ENCODE measurements at places on chromosomes 3 and 15.

GRCh38 chr3:157063926-157064325 is 96.0 kb downstream of the CCNL1 start:
- no peak for DNase-seq

DNA sequence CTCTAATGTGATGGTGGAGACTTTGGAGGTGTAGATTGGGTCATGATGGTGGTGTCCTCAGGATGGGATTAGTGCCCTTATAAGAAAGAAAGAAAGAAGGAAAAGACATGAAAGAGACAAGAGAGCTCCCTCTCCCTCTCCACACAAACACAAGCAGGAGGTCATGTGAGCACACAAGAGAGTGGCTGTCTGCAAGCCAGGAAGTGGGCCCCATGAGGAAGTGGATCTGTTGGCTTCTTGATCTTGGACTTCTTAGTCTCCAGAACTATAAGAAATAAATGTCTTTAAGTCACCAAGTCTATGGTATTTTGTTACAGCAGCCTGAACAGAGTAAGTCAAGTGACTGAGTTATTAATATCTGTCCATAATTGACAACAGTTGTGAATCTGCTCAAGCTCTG is 17.1 kb downstream of the IQCB1 start:
- DNase-seq = no peak

GRCh38 chr3:145815707-145816413 is 345.1 kb downstream of the PLOD2 start:
- DNase-seq = no peak

DNA sequence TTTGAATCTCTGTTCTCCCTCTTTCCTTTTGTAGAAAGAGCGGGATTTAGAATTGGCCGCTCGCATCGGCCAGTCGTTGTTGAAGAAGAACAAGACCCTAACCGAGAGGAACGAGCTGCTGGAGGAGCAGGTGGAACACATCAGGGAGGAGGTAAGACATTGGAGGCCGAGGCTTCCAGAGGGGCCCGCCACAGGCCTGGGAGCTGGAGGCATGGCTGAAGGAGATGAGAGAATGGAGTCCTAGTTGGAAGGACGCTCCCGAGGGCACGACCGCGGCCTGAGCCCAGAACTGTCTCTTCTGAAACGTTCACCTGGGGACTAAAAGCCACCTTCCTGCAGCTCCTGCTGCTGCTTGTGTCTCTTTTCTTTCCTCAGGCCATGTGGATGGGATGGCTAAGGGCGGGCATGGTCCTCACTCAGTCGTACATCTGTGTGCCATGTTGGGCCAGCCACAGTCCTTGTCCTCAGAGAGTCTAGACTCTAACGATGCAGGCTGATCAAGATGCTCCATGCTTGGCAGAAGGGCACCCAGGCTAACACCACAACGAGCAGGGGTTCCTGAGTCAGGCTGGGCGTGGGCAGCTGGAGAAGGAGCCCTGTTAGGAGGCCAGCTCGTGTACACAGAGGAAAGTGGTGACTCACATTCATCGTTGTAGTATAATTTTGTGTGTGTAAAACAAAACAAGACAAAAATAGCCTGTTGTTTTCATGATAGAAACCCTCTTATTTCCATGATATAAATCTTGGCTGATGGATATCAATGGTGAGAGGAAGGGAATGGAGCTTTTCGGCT is 81.1 kb downstream of the CCK start:
- DNase-seq = no peak

DNA sequence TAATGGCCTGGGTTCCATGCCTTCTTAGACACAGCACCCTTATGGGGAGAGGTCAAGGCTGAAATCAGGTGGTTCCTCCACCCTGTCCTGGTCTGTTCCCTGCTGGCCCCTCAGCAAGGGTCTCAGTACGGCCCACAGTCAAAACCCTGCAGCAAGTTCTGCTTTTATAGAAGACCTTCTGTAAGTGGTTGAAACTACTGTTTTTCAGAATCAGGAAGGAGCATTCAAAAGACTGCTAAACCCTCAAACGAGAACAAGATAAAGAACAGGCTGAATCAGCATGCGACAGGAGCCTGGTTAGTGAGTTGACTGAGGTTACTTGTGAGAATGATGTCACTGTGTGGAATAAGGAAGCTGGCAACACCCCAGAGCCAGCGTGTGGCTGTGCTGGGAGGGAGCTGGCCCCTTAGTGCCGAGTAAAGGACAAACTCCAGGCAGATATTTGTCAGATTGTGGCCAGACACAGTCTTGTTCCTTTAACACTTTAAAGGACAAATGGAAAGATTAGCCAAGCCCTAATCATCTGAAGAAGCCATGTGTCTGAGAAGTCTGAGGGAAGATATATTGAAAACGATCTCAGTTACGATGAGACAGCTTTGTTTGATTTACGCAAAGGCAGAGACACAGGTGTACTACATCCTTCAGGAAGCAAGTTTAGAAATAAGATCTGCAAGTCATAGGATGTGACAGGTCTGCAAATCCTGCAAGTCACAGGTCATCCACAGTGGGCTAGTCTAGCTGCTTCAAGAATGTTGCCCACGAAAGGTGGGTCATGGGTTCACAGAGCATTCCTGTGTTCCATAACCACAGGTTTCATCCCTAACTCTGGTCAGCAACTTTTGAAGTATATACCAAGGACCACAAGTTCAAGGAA is 54.0 kb downstream of the B3GNT5 start:
- no peak for DNase-seq

GRCh38 chr3:169165196-169166158 is 498.0 kb downstream of the MECOM start:
- DNase-seq = no peak

DNA sequence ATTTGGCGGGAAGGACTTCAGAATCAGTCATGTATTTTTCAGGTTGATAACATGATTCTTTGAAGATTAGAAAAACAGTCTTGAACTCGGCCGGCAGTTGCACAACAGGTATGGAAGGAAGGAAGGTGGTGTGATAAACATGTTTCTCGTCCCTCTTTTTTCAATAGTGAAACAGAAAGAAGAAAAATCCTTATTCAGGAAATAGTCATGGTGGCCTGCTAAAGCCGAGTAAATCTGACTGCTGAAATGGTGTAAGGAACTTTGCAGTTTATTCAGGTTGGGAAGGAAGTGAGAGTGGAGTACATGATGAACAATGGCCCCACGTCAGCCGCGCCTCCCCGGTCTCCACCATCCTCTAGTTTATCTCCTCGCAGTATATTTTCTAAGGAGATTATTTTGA is 6.7 kb downstream of the RASGRP1 start:
- DNase-seq = no peak

DNA sequence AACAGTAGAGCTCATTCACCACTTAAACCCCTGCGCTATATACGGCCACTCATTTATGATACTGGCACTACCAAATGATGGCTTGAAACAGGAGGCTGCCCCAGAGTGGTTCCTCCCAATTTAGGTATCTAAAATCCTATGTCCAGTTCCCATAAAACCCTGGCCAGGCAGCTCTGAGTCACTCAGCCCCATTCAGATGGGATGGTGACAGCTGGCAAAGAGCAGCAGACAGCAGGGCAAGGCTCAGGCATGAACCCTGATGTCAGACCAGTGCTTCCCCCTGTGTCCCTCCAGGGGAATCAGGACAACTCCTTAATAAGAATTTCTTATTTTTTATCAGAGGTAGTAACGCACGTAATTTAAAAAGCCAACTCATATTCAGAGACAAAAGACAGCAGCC is 77.2 kb upstream of the RNU6-1 start:
- DNase-seq = no peak

DNA sequence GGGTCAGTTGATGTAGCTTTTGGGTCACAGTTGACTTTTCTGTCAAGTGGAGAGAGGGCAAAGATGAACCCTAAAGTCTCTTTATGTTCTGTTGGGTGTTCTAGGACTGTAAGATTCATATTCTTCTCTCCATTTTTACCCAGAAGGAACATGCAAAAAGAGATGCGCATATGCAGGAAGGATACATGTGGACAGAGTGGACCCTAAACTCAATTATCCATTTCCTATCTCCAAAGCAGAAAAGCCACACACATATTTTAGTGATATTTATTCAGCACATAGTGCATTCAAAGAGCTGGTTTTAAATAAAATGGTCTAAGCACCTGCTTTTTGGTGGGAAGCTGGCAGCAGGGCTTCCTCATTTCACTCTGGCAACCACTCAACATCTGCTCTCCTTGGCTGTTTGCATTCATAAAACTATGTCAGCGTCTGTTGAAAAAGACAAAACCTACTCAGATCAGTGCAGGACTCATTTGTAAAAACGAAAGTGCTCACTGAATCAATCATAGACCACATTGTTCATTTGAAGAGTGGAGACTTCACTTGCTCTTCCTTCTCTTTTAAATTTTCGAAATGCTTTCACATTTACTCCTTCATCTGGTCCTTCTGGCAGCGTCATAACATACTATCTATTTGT is 96.6 kb downstream of the SEMA6D start:
- no peak for DNase-seq

DNA sequence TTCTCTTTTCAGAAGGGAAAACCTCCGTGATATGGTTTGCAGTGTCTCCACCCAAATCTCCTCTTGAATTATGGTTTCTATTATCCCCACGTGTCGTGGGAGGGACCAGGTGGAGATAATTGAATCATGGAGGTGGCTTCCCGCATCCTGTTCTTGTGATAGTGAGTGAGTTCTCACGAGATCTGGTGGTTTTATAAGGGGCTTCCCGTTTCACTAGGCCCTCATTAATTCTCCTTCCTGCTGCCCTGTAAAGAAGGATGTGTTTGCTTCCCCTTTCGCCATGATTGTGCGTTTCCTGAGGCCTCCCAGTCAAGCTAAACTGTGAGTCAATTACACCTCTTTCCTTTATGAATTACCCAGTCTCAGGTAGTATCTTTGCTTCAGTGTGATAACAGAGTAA is 692.7 kb upstream of the GRM7 start:
- DNase-seq = no peak

DNA sequence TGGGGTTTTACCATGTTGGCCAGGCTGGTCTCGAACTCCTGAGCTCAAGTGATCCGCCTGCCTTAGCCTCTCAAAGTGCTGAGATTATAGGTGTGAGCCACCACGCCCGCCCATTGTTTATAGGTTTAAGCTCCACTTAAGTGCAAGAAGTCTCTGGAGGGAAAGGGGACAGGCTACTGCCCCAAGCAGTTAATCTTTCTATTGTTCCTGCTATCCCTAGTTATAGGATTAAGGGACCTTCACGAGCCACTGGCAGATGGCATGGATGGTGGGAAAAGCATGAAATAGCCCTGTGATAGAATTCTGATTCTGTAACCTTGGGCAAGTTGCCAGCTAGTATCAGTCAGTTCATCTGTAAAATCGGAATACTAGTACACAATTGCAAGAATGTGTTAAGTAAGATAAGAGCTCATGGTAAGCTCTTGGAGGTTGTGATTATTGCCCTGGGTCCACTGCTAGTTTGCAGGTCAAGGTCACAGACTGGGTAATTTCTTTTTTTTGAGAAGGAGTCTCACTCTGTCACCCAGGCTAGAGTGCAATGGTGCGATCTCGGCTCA is 5.3 kb upstream of the RBPMS2 start:
- no peak for DNase-seq

DNA sequence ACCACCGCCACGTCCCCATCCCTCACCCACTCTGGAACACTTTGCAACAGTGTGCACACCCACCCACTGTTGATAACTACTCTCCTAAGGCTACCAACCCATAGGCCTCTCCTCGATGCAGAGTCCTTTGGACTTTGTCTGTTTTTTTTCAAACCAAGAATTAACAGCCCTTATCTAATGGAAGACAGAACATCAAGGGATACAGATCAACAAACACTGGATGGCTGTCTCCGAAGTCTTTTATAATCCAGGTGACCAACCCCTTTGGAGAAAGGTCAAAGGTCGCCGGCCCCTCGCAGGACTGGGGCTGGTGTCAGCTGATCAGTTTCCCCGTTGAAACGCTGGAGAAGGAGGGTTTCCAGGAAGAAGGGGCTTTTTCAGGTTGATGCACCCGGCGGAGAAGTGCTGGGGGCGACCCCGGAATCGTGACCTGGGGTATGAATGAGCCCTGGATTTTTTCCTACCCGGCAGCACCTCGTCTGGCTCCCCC is 532 bp downstream of the B4GALT4 start:
- DNase-seq = no peak

DNA sequence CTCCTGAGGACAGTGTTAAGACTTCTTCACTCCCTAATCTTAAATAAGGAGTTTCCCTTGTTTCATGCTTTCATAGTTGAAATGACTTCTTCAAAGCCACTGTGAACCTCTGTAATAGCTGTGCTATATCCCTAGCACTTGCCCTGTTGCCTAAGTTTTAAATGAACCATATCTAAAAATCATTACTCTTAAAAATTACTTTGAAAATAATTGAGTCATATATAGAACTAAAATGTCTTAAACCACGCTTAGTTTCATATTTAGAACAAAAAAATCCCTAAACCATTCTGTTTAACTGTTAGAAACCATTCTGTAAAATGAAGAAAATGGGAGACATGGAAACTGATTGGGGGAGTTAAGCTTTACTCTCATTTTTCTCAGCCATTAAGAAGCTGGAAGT is 29.8 kb downstream of the DNAJC19 start:
- DNase-seq = no peak

GRCh38 chr3:164417955-164418354 is 660.3 kb downstream of the SI start:
- DNase-seq = no peak

GRCh38 chr3:16132190-16132589 is 42.3 kb upstream of the GALNT15 start:
- DNase-seq = no peak

DNA sequence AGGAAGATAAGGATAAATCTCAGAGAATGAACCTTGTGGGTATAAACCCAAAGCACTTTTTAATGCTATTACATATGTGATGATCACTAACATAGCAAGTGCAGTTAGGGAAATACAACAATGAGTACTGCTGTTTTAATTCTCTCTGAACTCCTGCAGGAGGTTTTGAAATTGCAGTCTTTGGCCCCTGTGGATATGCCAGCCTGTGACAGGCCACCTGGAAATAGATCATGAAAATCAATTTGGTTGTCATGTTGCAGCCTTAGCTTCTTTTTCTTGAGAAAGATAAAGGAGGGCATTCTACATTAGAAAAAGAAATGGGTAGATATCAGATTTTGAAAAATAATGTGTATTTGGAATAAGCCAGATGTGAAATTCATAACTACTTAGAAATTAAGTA is 103.6 kb downstream of the RSRC1 start:
- no peak for DNase-seq

GRCh38 chr15:40279437-40280141 is 3.3 kb downstream of the ANKRD63 start:
- DNase-seq = peak; percentile 53

DNA sequence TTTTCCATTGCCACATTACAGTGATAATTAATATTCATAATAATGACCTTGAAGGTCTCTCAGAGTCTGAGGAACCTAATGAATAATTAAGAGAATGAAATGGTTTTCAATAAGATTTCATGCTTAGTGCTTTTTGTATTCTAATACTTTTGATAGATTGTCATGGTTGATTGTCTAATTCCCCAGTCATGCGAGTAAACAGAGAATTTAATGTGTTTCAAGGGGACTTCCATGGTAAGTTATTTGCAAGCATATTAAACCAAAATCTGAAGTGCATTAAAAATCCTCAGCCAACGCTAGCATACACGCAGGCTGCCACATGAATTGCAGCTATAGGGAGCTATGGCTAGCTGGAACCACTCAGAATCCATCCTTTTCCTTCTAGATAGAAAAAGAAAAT is 18.9 kb upstream of the ANO10 start:
- DNase-seq = no peak

GRCh38 chr15:69410248-69410874 is 3.8 kb upstream of the KIF23 start:
- DNase-seq = no peak

- DNase-seq = no peak
These were observed 34.9 kb upstream of the MEIS2 start for GRCh38 chr15:37135225-37135624.

Data from activated T-helper 1 cell treated with anti-CD3 and anti-CD28 coated beads, Interleukin-2, amount 50 U/mL, for 16 hours (primary cell).